Stimulated activated CD4-positive, alpha-beta T cell treated with anti-CD3 and anti-CD28 coated beads, Interleukin-15, amount 100 ng/mL, for 24 hours (primary cell): ENCODE measurements at places on chromosomes 7 and 10.

DNA sequence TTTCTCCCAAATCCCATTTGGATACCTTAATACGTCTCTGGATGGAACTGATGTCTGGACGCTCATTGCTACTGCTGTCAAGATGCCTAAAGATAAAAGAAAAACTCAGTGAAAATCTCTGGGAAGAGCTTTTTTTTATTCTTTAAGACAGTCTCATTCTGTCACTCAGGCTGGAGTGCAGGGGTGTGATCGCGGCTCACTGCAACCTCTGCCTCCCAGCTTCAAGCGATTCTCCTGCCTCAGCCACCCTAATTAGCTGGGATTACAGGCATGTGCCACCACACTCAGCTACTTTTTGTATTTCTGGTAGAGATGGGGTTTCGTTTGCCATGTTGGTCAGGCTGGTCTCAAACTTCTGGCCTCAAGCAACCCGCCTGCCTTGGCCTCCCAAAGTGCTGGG, 102.2 kb downstream of the NT5C2 start:
- DNase-seq = no peak

DNA sequence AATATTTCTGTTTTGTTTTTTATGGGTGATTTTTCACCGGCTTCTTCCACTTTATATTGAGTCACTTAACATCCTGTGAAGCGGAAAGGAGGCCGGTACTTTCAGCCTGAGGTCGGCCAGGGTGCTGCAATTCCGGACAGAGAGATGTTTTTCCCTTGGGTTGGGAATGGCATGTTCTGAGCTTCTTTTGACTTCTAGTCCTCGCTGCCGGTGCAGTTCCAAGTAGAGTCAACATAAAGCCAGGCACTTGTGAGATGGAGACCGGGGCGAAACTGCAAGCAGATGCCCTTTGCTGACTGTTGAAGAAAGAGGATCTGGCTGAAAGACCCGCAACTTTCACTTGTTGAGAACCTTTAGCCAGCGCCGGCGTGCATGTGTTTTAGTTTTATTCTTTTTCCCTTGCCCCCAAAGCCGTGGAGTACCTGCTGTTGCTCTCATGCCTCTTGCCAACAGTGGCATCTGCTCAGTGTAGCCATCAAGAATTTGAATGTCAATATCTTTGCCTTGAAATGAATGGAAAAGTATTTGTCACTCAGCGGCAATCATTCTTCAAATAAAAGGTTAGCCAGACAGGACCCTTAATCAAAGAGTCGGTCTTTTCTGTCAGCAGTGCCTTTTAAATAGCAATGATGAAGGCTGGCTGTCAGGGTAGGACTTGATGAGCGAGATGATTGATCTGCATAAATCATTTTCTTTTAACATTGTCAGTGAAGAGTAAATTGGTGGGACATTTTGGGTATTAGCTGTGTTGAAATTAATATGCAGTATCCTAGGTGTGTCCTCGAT, 351.2 kb downstream of the LRMDA start:
- DNase-seq = no peak

GRCh38 chr7:122726881-122727280, 24.2 kb upstream of the RNF148 start:
- DNase-seq = no peak

- no peak for DNase-seq
These were observed 8.5 kb downstream of the CPED1 start for GRCh38 chr7:120996988-120997345.

- no peak for DNase-seq
These were observed 17.2 kb upstream of the FGFR2 start for GRCh38 chr10:121615435-121615793.

DNA sequence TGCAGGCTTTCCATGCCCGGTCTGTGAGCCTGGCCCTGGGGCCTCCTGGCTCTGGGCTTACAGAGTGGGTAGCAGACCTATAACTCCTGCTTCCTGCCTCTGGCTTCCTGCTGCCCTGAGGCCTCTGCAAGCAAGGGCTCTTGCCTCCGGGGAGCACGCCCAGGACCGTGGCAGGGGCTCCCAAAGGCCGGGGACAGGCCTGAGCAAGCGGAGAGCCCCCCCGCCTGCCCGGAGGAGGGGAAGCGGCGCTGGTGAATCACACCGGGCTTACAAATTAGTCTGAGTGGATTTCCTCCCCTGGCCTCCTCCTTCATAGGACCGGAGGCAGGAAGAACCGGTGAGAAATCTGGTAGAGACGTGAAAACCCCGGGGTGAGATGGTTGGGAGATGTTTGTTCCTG, 1.5 kb upstream of the MYL10 start:
- DNase-seq = no peak

DNA sequence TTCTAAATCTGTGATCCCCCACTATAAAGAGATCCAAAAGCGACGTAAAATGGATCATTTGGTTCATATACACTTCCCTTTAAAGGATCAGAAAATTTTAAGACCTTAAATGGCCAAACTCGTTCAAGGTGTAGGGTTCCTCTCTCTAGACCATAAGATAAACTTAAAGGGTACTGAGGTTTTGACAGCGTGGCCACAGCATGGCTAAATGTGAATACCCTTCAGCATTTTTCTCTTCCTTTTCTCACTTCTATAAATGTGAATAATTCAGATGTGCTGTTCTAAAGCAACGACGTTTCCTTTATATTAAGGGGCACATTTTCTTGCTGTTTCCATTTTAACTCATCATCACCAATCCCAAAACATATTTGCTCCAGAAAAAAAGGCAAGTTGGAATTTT, 5.2 kb downstream of the ZCWPW1 start:
- DNase-seq = no peak

- DNase-seq = no peak
These were observed 417.3 kb downstream of the RPS24 start for GRCh38 chr10:78450807-78451485.

GRCh38 chr10:76937181-76937600, 700.4 kb downstream of the KCNMA1 start:
- no peak for DNase-seq

DNA sequence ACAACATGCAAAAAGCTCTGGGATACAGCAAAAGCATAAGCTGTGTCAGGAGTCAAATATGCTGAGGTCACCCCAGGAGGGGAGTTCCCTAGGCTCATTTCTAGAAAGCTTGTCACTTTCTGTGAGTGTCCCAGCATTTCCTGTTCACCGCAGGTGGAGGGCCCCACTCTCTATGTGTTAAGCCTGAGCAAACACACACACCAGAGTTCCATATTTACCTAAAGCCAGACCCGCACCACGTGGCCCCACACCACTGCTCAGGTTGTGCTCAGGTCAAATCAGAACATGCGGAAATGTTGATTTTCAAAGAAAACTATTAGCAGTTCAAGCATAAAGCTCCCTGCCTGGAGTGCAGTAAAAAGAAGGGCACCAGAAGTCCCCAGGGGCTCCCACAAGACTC, 259.6 kb upstream of the PPP2R2D start:
- peak; percentile 30 for DNase-seq

GRCh38 chr10:34116681-34117271, 698.3 kb downstream of the PARD3 start:
- no peak for DNase-seq

- DNase-seq = no peak
These were observed 263.1 kb upstream of the CXCL12 start for GRCh38 chr10:44647877-44648542.

DNA sequence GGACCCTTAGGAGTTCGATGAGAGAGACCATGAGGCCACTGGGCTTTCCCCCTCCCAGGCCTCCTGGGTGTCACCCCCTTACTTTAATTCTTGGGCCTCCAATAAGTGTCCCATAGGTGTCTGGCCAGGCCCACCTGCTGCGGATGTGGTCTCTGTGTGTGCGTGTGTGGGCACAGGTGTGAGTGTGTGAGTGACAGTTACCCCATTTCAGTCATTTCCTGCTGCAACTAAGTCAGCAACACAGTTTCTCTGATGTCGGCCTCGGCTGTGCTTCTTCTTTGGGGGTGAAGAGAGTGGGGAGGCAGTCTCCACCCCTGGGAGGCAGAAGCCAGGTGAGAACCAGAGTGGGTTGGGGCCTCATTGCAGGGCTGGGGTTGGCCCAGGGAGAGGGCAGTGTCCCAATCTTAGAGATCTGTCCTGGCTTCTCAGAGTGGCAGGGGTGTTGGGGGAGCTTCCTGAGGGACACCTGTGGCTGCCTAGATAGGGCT, 1.5 kb downstream of the PVRIG start:
- peak; percentile 88 for DNase-seq

- DNase-seq = no peak
These were observed 64.7 kb upstream of the AOAH start for GRCh38 chr7:36788825-36789470.

DNA sequence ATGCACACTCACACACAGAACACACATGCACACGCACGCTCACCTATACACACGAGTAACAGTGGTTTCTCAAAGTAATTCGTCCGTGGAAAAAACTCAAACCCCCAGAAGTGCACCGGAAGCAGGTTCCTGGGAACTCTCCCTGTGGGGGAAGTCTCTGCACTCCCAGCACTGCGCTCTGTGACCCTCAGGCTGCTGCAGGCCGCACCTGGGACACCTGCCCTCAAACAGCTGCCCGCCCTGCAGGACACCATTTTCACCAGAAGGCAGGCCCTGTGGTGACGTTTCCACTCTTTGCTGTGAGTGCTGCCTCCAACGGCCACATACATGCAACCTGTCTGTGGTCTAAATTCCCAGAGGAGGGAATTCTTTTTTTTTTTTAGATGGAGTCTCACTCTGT, 21.3 kb downstream of the YKT6 start:
- no peak for DNase-seq

DNA sequence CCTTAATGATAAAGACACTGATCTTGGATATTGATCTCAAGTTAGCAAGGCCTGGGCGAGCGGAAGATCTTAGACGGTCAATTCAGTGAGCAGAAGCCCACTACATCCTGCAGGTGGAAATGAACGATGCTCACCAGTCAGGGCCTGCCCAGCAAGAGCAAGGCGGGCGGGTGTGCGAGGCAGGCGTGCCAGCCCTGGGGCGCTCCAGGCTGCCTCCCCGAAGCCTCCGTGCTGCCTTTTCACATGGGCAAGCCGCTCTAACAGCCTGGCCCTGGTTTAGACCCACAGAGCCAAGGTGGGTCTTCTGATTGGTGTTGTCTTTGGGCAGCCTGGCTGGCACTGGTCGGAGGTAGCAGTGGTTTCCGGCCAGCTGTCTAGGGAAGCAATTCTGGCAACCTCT, 475.1 kb upstream of the FOXK1 start:
- DNase-seq = no peak

GRCh38 chr10:29859521-29860130, 199.8 kb downstream of the JCAD start:
- DNase-seq = no peak
